ENCODE measurements at places on chromosomes 4 and X.
A peak's percentile ranks its signal among the peaks of the same experiment; 100 is the strongest.

GRCh38 chrX:48591255-48591791 is 6.0 kb upstream of the WDR13 start:
- no peak for DNase-seq

GRCh38 chr4:83316459-83317165 is 18.0 kb downstream of the HPSE start:
- no peak for DNase-seq

DNA sequence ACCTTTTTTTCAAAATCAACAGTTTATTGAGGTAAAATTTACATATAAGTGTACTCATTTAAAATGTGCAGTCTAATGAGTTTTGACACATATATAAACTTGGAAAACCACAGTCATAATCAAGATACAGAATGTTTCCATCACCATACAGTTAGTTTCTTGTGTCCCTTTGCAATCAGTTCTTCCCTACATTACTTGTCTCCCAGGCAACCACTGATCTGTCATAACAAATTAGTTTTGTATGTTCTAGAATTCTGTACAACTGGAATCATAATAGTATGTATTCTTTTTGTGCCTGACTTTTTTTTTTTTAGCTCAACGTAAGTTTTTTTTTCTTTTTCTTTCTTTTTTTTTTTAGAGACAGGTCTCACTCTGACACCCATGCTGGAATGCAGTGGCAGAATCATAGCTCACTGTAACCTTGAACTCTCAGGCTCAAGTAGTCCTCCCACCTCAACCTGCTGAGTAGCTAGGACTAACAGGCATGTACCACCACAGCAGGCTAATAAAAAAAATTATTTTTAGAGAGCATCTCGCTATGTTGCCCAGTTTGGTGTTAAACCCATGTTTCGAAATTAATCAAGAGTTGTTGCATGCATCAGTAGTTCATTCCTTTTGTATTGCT is 26.9 kb downstream of the ARFIP1 start:
- DNase-seq = no peak

- peak; percentile 52 for DNase-seq
These were observed 151.5 kb downstream of the CORIN start for GRCh38 chr4:47686294-47686872.

DNA sequence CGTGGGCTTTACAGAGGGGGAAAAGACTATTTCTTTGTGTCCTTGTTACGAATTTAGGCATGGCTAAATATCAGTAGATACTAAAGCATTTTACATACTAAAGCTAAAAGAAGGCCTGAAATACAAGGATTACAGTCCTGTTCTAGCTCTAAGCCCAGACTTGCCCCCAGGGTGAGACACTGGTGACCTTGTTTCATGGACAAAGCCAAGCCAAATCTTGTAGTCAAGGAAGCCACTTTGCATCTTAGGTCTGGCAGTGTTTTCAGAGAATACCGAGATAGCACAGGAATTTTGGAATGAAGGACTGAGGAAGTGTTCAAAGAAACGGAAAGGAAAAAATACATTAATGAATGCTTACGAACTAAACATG is 733 bp upstream of the G3BP2 start:
- DNase-seq = no peak

DNA sequence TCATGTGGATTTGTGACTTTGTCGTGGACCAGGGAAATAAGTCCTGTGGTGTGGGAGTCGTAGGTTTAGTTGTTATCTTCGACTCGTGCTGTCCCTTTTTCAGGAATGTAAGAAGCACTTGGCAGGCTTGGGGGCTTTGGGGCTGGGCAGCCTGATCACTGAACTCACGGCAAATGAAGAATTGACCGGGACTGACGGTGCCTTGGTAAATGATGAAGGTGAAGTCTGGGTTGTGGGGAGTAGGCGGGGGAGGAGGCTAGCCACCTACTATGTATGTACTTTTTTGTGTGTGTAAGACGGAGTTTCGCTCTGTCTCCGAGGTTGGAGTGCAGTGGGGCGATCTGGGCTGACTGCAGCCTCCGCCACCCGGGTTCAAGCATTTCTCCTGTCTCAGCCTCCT is 1.2 kb downstream of the TAF1 start:
- no peak for DNase-seq

GRCh38 chrX:103201041-103201440 is 13.9 kb upstream of the BEX4 start:
- no peak for DNase-seq

GRCh38 chrX:132615391-132616131 is 126.7 kb upstream of the MBNL3 start:
- peak; percentile 3 for DNase-seq

- no peak for DNase-seq
These were observed 46.6 kb downstream of the SOWAHB start for GRCh38 chr4:76851375-76851774.

DNA sequence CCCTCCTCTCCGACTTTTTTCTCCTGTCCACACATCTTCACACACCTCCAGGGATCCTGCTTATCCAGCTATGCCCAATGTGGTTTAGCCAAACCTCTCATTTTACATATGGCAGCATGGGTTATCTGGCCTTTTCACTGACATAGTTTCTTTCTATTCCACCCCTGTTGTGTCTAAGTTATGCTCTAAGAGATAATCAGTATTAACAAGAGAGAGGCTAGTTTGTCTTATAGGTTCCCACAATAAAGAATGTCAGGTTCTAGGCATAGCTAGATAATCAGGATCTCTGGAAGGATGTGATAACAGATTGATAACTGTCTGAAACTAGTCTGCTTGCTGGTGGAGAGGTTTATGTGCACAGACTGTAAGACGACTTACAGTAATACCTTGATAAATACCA is 7.7 kb upstream of the GALNT7 start:
- DNase-seq = no peak

GRCh38 chr4:2742823-2743517 is 13.2 kb downstream of the TNIP2 start:
- no peak for DNase-seq

GRCh38 chr4:117549524-117549923 is 464.1 kb upstream of the TRAM1L1 start:
- DNase-seq = no peak

DNA sequence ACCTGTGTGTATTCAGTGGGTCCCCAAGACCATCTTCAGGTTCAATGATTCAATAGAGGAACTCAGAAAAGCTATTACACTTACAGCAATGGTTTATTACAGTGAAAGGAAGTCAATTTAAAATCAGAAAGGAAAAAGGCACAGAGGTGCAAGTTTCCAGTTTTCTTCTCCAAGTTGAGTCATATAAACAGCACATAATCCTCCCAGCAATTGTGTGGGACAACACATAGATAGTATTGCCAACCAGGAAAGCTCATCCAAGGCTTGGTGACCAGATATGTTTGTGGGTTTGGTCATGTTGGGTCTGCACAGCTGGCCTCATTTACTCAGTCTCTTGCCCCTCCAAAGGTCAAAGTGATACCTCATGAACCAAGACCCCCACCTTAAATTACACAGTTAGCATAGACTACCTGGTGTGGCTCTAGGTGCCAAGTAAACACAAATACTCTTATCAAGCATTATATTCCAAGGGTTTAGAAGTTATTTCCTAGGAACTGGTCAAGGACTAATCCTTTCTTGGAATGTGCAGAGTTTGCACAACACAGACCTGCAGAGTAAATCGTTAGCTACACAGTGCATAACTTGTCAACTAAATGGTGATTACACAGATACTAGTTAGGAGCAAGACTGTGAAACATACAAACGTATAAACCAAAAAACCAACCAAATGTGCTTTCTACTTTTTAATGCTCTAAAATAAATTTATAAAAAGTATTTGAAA is 777.3 kb downstream of the PCDH18 start:
- DNase-seq = no peak

- DNase-seq = no peak
These were observed 18.9 kb downstream of the TSPAN5 start for GRCh38 chr4:98639523-98639922.

GRCh38 chr4:73406548-73406875 is 2.4 kb downstream of the ALB start:
- no peak for DNase-seq

DNA sequence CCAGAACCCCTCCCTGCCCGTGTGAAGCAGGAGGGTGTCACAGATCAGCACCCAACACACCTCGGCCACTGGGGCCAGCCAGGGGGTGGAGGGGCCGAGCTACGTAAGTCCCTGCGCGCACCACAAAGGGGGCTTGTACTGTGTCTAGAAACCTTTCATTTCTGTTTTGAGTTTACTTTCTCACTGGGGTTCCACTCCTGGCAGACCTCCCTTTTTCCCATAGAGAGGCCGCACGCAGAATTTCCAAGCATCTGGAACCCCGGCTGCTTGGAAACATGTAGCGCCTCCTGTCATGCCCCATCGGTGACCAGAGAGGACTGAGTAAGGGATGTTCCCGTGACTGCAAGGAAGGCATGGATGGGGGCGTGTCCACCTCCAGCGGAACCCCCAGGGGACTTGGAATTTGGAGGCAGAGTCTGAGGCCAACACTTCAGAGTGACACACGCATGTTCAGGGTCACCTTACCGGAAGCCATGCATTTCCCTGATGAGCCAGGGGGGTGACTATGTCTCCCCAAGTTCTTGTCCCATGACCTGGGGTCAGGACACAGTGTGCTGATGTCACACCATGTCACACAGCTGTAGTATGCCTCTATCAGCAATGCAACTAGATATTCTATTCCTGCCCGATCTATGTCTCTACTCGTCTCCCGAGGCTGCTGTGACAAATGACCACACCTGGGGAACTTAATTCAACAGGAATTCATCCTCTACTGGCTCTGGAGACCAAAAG is 105.3 kb downstream of the DHRSX start:
- DNase-seq = no peak

DNA sequence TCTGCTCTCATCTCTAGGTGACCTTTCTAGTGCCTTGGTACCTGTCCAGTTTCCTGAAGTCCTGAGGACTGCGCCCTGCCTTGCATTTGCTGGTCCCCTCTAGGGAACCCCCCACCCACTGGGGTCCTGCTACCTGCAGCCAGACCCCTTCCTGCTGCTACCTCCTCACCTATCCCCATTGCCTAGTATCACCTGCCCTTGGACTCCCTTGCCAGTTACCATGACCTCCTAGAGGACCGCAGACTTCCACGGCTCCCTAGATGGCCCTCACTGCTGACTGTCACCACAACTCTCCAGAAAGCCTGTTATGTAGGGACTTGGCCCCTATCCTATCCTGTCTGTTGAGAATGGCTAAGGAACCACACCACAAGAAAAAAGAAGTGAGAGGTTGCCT is 166.6 kb downstream of the EFNB1 start:
- DNase-seq = no peak

DNA sequence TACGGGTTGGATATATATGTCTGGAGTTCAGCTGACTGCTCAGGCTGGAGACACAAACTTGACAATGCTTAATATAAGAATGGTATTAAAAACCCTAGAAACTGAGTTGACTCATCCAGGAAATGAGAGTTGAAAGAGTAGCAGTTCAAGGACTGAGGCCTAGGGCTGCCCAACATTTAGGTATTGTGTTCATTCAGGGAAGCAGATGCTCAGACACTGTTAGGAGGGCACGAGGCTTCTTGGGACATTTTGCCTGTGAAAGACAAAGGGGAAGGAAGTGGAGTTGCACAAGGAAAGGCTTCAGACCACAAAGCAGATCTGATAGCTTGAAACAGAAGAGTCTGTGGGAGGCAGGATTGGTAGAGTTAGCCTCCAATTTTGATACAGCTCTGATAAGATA is 52.0 kb upstream of the HS3ST1 start:
- DNase-seq = peak; percentile 5

DNA sequence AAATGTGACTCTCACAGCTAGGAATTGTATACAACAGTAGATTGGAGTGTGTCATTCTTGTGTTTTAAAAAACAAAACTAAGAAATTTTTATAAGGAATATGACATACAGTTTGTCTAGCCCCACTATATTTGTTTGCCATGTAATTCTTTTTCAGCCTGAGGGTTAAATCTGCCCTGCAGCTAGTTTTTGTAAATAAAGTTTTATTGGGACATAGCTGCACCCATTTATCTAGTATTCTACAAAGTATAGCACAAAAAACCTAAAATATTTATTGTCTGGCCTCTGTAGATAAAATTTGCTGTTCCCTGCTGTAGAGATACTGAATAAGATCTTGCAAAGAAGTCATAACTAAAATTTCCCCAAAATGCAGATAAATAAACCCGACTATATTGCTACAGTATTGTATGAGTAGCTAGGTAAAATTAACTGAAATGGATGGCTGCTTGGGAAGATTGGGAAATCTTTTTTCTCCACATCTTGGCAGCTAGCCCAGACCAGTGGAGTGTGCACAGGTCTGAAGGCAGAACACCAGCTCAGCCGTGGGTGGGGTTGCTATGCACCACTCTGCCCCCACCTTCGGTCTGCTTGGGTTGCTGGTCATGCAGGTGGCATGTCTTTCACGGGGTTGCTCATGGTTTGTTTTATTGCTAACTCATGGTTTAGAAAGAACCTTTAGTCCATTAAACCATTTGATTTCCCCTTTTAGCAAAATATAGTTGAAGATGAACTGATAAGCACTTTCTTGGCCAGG is 127.9 kb downstream of the KLHL8 start:
- no peak for DNase-seq

GRCh38 chrX:12986164-12986779 is 11.4 kb downstream of the TMSB4X start:
- DNase-seq = no peak

DNA sequence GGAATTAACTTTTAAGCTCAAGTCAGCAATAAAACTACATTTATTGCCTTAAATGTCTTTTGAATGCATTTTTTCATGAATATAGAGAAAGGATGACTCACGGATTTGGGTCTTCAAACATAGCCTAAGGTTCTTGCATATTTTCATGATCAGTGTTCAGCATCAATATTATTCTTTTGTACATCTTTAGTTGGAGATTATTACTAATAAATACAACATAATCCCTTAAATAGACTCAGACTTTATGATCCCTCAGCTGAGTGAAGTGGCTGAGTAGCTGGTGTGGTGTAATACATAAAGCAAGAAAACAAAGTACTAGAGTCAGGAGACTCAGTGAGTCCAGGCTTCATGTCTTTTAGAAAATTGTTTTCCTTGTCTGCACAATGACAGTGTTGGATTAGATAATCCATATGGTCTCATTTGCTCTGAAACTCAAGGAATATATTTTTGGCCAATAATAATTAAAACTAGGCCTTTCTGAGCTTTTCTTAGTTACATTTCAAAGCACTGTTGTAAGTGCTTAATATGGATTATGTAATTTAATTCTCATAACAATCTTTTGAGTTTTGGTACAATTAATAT is 78.3 kb upstream of the UNC5C start:
- DNase-seq = no peak

- DNase-seq = no peak
These were observed 33.9 kb downstream of the LRP2BP start for GRCh38 chr4:185361872-185362271.

- no peak for DNase-seq
These were observed 15.0 kb downstream of the IDS start for GRCh38 chrX:149490100-149490499.

DNA sequence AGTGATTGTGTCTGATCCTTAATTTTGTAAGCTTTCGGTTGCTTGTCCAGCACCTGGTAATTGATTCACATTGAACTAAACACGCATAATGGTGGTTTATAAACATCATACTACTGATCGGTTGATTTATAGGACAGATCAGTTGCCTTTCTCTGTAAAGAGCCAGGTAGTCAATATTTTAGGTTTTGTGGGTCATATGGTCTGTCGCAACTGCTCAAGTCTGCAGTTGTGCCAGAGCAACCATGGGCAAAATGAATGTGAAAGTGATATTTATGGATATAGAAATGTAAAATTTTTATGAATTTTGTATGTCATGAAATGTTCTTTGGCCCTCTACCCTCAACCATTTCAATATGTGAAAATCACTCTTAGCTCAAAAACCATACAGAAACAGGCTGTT is 8.9 kb downstream of the JADE1 start:
- no peak for DNase-seq

- no peak for DNase-seq
These were observed 53.7 kb downstream of the MID1 start for GRCh38 chrX:10566716-10567097.

- DNase-seq = no peak
These were observed 67.6 kb downstream of the FAM53A start for GRCh38 chr4:1616557-1616930.

All from stimulated activated naive CD4-positive, alpha-beta T cell (primary cell).